ENCODE measurements at places on chromosomes 6 and 20.
A peak's percentile ranks its signal among the peaks of the same experiment; 100 is the strongest.

DNA sequence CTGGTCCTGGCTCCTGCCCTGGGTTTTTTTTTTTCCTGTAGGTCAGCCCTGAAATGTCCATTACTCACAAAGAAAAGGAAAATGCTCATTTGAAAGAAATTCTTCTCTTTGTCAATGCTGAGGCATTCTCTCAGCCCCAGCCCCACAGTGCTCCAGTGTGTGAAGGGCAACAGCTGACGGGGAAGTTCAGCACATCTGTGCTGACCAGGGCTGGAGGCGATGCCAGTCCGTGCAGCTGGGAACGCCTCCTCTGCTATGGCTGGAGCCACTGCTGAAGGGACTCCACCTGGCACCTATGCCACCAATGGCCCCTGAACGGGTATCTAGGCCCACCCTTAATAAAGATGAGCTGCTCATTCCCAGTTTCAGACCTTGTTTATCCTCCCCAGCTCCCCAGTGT is 71.9 kb upstream of the SLCO4A1 start:
- no peak overlapping the region for H3K4me3 ChIP-seq
- no peak overlapping the region for H3K27ac ChIP-seq
- no peak for DNase-seq
- no peaks in the 10 kb centered on the region for H3K27me3 ChIP-seq

DNA sequence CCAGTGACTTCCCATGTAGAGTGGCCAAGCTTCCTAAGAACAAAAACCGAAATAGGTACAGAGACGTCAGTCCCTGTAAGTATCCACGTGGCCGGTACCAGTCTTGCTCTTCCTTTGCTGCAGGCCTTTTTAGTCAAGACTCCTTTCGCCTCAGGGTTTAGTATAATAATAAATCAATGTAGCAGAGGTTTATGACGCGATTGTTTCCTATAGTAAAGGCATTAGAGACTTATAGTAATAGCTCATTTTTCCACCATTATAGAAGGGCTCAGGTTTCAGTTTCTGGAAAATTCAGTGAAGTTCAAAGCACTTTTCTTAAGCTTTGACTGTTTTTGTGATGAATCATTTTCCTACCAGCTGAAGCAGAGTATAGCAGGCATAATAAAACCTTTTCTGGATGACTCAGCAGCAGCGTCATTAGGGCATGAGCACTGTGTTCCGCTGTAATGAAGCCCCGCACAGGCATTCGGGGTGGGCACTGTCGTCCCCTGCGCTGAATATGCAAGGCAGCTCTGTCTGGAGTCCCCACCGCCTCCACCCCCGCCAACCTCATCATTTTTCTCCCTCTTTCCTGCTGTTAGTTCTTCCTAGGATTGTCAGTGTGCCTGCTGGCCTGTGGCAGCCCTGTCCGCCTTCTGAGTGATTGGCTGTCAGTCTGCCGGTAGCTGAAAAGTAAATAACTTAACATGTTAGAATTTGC is 51.3 kb downstream of the PTPN1 start:
- no peaks in the 10 kb centered on the region for H3K36me3 ChIP-seq
- no peak overlapping the region for H3K27ac ChIP-seq
- no peaks in the 10 kb centered on the region for H3K4me1 ChIP-seq
- no peaks in the 10 kb centered on the region for H3K27me3 ChIP-seq
- no peak overlapping the region for H3K4me3 ChIP-seq
- DNase-seq, result no peak

DNA sequence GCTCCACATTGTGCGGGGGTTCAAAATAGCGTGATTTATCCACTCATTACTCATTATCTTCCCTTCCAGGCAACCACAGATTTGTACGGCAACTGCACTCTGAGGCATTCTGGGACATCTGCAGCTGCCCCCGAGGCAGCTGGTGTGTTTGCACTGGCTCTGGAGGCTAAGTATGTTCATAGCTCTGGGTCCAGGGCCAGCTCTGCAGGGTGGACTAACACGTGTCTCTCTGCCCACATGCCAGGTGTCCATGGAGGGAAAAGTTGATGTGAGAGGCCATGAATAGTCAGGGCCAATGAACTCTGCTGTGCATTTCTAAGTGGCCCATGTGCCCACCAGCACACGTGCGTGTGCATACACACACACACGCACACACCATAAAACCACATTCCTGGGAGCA is 74.9 kb downstream of the BFSP1 start:
- DNase-seq, result no peak
- H3K4me3 ChIP-seq, result no peak overlapping the region
- H3K36me3 ChIP-seq, result no peaks in the 10 kb centered on the region

DNA sequence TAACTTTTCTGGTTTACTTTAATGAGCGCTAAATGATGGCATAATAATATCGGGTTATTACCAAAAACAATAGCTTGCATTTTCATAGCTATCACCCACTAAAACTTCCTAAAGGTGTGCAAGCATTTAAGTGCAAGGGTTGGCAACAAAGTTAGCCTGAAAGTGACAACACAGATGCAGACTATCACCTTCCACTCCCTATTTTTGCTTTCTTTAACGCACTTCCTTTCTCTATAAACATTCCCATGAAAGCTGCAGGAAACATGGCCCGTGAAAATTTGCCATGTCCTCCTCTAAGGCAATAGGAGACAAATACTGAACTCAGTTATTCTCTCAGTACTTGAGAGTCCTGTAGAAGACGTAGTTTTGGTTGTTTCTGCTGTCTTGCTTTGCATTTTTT is 2.7 kb downstream of the MYCT1 start:
- no peaks in the 10 kb centered on the region for H3K36me3 ChIP-seq
- H3K4me1 ChIP-seq, result no peaks in the 10 kb centered on the region
- H3K27ac ChIP-seq, result no peak overlapping the region

DNA sequence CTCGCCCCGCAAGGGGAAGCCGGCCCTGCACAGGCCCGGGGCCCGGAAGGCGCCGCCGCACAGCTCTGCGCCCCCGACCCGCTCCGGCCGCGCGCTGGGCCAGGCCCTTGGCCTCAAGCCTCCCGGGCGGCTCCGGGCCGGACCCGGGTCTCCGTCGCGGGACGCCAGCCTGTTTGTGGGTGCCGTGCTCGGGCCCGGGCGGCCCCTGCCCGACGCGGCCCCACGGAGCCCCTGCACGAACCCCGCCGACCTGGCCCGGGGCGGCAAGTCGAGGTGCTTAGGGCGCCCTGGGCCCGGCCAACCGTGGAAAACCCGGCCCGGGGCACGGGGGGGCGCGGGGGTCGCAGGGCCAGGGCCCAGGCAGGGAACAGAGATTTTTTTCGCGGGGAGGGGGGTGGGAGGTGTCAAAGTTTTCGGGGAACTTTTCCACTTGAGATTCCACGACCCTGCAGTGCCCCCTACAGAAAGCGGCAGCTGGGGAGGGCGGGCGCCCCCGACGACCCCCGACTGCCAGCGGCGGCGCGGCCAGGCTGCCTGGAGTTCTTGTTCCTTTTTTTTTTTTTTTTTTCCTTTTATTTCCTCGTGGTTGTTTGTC is 805 bp upstream of the STX16 start:
- peak overlapping the region; percentile 91 for H3K4me3 ChIP-seq
- DNase-seq, result peak; percentile 66
- peak overlapping the region; percentile 48 for H3K27ac ChIP-seq
- peaks cover 49% of the 10 kb centered on the region for H3K4me1 ChIP-seq
- H3K36me3 ChIP-seq, result peaks cover 3% of the 10 kb centered on the region
- H3K27me3 ChIP-seq, result no peaks in the 10 kb centered on the region

- no peaks in the 10 kb centered on the region for H3K27me3 ChIP-seq
- no peak overlapping the region for H3K27ac ChIP-seq
- no peaks in the 10 kb centered on the region for H3K4me1 ChIP-seq
- H3K4me3 ChIP-seq, result no peak overlapping the region
- no peak for DNase-seq
- no peaks in the 10 kb centered on the region for H3K36me3 ChIP-seq
Observed at GRCh38 chr6:142833054-142833453, 111.9 kb downstream of the HIVEP2 start.

DNA sequence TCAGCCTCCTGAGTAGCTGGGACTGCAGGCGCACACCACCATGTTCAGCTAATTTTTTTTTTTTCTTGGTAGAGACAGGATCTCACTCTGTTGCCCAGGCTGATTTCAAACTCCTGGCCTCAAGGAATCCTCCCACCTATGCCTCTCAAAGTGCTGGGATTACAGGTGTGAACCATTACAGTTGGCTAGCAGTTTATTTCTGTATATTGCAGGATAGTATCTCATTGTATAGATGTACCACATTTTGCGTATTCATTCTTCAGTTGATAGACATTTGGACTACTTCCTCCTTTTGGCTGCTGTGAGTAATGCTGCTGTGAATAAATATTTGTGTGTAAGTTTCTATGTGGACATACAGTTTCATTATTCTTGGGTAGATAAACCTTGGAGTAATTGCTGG is 32.9 kb downstream of the ASXL1 start:
- H3K27me3 ChIP-seq, result no peaks in the 10 kb centered on the region
- H3K36me3 ChIP-seq, result peaks cover 14% of the 10 kb centered on the region
- H3K27ac ChIP-seq, result no peak overlapping the region
- no peaks in the 10 kb centered on the region for H3K4me1 ChIP-seq

GRCh38 chr6:112114577-112115223 is 27.3 kb downstream of the FAM229B start:
- H3K36me3 ChIP-seq, result no peaks in the 10 kb centered on the region
- H3K27ac ChIP-seq, result no peak overlapping the region
- no peaks in the 10 kb centered on the region for H3K4me1 ChIP-seq
- H3K4me3 ChIP-seq, result no peak overlapping the region
- peaks cover 4% of the 10 kb centered on the region for H3K27me3 ChIP-seq

DNA sequence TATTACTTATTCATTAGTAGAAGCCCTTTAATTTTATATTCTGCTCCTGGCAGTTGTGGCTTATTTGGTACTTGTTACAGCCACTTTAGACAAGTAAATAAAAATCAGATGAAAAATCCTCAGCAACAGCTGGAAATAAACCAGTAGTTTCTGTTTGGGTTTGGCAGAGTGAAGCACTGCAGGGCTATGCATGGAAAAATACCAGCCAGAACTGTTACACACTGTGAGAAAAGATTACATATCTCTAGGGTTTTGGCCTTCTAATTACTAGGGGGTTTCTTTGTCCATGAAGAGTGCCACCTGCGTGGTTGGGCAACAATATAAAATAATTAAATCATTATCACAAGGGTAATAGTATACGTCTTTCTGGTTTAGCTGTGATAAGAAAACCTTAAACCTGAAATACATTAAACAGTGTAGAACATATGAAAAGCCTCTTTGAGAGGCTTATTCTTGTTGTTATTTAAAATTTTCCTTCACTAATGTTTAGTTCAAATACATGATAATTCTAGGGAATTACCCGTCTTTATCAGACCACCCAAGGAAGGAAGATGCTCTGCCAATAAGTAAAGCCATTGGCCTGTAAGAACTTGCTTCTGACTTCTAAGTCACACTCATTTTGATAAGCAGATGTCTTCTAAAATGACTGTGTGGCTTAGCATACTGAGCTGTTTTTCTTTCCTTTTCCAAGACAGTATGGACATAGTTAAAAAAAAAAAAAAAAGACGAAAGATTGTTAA is 320.0 kb upstream of the FLRT3 start:
- DNase-seq, result no peak
- H3K27ac ChIP-seq, result no peak overlapping the region
- no peaks in the 10 kb centered on the region for H3K4me1 ChIP-seq
- H3K27me3 ChIP-seq, result no peaks in the 10 kb centered on the region

- no peaks in the 10 kb centered on the region for H3K36me3 ChIP-seq
- no peaks in the 10 kb centered on the region for H3K4me1 ChIP-seq
- no peak overlapping the region for H3K27ac ChIP-seq
- no peak overlapping the region for H3K4me3 ChIP-seq
- no peaks in the 10 kb centered on the region for H3K27me3 ChIP-seq
Observed at GRCh38 chr20:19473216-19473921, 260.9 kb downstream of the SLC24A3 start.

DNA sequence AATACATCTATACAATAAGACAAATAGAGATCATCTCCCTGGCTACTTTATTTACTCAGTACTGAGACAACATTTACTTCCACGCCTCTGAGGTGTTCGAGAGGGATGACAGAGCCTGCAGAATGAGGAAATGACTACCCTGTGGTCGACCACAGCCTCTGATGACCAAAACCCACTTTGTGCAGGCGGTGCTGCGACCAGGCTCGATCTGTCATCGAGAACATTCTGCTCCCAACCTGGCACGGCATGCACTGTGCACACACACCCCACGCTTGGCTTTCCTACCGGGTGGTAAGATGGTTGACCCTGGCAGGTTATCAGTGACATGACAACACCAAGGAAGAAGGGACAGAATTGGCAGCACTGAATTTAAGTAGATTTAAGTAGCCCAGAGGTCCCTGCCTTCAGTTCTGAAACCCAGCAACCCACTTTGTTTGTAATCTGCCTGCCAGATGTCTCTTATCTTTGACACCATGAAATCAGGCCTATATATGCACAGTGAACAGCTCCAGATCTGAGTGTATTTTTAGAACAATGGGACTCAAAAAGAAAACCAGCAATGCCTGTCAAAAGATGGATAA is 42.6 kb downstream of the TTI1 start:
- no peaks in the 10 kb centered on the region for H3K27me3 ChIP-seq
- no peak for DNase-seq
- H3K27ac ChIP-seq, result no peak overlapping the region
- H3K36me3 ChIP-seq, result peaks cover 7% of the 10 kb centered on the region
- H3K4me3 ChIP-seq, result no peak overlapping the region
- peaks cover 3% of the 10 kb centered on the region for H3K4me1 ChIP-seq

DNA sequence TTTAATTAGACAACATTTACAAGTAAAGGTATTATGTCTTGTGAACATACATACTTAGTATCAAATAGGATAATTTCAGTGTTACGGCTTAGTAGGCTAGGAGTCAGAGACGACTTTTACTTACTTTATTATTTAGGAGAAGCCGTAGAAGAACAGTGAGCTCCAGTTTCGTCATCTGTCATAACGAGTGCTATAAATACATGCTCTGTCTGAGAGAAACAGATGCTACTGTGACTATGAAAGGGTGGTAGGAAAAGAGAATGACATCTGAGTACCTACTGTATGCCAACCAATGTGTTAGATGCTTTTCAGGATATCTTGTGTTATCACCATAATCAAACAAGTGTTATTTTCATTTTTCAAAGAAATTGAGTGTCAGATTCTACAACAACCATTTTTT is 119.0 kb downstream of the EYA4 start:
- no peaks in the 10 kb centered on the region for H3K36me3 ChIP-seq
- H3K27ac ChIP-seq, result no peak overlapping the region
- no peak for DNase-seq
- 0 out of 2 replicates have a peak, but pooled peaks cover 2% of the 10 kb centered on the region for H3K27me3 ChIP-seq
- H3K4me3 ChIP-seq, result no peak overlapping the region
